ENCODE measurements at places on chromosomes 6 and 20. TPM values are rescaled to one million over a fixed set of nuclear protein-coding genes. Genes with fewer than 3 reads are reported as not detected.

DNA sequence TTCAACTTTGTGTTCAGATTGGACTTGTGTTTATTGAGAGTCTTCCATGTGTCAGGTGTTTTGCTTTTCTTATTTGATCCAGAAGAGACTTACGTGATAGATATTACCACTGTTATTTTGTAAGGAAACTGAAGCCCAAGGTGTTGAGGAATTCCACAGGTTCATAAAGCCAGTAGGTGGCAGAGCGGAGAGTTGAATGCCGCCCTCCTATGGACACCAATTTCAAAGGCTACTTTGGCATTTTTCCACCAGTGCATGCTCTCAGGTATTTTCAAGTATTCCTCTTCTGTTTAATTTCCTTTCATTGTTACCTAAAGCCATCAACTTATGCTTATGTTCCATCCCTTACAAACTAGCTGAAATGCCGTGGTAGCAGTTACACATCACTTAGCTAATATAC, 14.0 kb upstream of the COL10A1 start:
- DNase-seq, result no peak

DNA sequence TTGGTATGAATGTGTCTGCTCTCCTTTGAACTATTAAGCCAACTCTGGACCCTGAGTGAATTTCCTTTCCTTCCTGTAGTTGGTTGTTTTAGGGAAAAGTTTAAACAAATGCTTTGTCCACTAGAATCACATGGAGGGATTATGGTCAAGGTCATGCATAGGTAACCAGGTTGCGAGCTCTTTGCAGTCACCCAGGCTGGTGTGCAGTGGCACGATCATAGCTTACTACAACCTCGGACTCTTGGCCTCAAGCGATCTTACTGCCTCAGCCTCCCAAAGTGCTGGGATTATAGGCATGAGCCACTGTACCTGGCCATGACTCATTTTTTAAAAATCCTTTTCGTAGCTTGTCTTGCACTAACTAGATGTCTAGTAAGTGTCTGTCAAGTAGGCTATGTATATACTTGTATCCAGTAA, 88.0 kb upstream of the SOX4 start:
- DNase-seq, result no peak

GRCh38 chr6:29723262-29723665, at the start of gene HLA-F:
TSS of gene HLA-F (plus strand) at chr6:29723434. CDS start at chr6:29723464, 30 bp downstream.
- no peak for DNase-seq

GRCh38 chr6:85129881-85130280, 320.0 kb upstream of the NT5E start:
- DNase-seq, result no peak

- DNase-seq, result no peak
Measured at GRCh38 chr6:23371132-23371915, 754.7 kb upstream of the NRSN1 start.

DNA sequence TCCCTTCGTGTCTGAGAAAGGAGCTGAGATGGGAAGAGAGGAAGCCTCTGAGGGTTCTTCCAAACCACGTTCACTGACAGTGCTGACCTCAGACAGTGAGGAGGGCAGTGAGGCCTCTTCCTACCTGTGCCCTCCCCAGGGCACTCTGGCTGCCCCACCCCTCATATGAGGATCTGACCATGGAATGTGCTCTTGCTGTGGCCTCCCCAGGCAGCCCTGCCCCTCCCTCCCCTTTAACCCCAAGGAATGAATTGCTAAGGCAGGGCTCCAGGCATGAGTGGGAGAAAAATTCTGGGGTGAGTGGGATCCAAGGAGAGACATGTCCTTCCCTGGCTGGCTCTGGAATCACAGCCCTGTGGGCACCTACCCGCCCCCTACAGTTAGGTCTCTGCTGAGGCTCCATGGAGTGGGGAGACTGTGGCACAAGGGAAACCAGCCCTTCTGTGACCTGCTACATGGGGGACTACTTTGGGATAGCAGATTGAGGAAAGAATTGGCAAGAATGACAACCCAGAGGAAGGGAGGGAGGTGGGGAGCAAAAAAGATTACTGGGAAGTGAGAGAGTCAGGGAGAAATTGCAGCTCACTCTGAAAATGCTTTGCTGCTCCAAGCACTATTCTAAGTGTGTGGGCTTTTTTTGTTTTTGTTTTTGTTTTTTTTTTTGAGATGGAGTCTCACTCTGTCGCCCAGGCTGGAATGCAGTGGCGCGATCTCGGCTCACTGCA, 29.4 kb downstream of the TNXB start:
- DNase-seq, result no peak

DNA sequence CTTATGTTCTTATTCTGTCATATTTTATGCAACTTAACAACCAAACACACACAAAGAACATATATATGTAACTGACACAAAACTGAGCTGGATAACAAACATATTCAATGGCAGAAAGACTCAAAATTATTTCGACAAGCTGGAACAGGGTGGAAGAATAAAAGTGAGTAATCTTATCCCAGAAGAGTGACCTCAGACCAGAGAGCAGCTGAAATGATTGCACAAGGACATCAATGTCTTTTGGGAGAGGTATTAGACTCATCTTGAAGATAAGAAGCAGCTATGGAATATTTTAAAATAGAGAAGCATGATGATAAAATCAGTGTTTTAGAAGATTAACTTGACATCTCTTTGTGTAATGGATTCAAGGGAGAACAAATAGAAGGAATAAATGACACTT, 191.6 kb upstream of the PRDM1 start:
- DNase-seq, result no peak

DNA sequence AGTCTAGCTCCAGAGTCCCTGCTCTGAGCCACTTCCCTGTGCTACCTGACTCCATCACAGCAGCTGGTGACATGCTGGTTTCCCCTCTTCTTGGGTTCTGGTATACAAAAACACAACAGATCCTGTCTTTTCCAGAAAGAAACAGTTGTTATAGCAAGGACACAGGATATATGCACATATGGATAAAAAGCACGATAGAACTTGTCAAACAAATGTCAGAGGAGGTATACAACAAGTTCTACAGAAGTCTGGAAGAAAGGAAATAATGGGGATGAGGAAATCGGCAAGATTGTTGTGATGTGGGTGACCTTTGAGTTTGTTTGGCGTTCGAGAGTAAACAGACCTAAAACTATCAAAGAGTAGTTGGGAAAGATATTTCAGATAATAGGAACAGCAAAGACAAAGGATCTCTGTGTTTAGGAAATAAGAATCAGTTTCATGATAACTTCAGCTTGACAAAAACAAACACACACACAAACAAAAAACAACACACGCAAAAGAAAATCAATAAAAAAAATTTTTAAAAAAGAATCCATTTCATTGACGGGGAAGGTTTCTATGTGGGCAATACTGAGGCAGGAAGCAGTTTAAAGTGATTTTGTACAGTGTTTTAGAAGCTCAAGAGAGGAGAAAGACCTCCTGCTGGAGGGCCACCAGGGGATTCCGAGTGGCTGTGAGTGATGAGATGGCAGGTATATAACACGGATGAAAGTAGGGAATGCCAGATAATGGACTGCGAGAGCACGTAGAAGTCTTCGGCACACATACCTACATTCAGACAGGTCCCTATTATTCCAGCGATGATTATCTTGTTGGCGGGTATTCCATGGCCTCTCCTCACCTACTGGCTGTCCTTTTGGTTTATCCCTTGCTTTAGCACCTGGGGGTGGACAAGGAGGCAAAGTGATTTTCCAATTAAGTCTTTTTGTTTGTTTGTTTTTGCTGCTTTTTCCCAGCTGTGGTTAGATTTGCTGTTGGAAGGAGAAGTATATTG, 174.9 kb downstream of the HS3ST5 start:
- DNase-seq, result no peak

DNA sequence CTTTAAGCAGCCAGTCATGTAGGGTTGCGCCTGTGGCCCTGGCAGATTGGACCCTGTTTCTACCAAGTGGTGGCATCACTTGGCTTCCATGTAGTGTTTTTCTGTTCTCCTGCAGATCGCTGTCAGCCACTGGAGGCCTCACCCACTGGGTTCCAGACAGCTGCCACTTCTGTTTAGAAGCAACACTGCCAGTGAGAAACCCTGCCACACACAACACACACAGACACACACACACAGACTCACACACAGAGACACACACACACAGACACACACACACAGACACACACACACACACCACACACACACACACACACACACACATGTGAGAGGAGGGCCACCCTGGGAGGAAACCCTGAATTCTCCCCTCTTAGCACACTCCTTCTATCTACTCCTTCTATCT, 51.8 kb downstream of the UTRN start:
- DNase-seq, result no peak

DNA sequence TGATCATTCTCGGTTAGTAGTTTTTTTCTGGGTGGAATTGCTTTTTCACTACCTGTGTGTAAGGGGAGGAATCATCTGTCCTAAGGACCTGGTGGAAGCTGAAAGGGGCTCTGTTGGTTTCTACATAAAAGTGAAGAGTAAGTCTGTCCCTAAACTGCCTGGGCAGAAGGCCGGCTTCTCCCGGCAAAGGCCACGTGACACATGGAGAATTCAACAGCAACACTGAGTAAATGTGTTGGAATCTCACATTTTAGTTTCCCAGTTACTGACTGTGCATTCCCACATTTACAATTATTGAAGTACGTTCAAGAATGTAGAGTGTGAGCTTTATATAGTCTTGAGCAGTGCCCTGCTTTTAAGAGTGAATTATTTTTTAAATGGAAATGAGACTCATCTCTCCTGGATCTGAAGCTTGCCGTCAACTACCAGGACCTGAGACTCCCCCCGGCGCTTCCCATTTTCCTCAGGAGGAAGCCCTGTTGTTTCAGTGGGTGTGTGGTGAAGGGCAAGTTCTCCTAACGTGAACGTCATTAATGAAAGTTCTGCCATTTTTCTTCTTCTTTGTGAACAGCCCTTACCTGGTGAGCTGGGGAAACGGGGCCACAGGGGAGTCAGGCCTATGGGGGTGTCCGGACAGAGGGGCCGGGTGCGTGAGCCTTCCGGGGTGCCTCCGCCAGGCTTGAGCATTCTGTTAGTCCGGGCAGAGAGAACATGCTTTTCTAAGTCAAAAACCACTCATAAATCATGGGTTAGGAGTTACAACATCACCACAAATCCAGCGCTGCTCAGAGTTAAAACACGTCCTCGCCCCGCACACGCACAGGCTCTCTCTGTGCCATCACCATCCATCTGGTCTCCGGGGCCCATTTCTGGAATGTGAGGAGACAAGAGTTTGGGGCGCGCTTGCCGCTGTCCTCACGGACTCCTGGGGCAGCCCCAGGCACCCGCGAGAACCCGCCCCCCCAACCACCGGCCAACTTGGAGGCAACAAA, 56.6 kb upstream of the SMOC2 start:
- DNase-seq, result no peak

DNA sequence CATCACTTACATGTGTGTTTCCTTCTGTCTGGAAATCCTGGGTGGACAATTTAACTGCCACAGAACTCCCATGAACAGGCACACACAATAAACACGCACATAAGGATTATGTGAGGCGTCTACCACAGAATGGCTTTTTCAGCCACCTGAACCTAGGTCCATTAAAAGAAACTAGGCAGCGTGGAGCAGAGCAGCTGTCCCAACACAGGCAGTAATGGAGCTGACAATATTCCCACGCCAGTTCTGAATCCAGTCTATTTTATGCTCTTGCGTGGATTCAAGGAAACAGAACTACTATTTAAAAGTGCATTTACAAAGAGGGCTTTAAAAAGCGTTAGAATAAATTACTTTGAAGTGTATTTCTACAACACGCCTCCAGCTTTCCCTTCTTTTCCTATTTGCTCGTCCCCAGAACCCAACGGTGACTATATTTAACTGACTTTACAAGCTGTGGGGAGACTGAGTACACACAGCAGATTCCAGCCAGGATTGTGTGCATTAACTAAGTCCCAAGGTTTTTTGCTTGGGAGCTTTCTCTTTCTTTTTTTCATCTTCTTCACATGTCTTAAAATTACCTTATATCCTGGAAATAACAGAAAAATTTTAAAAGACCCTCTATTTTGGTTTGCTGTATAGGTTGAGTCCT, 95.9 kb downstream of the GMDS start:
- DNase-seq, result no peak

DNA sequence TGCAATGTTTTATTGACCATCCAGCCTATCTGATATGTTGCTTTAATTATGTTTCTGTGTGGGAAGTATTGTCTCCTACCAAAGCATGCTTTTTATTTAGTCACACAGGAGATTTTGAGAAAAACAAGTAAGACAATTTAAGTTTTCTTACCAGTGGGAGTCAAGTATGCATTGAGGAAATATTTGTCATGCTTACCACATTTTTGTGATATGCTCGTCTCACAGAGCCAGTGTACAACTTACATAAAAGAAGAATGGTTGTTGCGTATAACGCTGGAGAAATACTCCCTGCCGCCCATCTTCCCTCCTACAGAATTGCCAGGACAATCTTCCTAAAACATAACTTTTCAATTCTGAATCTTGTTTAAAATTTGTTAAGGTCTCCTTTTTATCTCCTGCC, 37.1 kb upstream of the FILIP1 start:
- no peak for DNase-seq

DNA sequence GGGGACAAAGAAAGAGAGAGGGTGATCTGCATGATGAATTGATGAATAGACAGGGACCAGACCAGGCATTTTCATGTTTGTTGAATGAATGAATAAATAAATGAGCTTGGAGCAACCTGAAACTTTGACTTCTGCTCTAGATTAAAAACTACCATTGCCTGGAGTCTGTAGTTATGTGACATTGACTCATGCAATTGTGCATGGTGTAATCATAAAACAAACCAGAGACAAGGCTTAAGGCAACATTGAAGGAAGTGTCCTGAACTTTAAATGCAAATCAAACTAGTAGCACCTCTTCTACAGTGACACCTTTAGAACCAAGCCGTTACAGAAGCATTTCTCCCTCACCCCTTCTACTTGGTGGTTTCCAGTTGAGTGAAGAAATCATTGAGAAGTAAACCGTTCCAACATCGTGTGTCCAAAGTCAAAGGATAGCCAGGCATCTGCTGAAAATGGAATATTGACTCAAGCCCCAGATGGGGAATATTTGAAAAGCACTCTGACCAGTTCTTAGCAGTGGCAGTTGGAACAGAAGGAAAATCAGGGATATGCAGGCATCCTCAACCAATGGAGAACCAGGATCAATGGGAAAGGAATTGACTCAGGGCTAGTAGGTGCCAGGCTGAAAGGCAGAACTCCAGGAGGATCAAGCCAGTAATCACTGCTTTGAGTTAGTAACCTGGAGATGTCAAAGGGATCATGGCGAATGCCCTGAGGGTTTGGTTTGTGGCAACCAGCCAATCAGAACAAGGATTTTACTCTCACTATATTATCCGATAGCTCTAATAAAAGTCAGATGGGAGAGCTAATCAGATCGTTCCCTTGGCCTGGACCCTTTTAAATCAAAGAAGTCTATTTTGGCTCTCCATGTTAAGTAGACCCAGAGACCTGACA, 171.2 kb upstream of the TSHZ2 start:
- no peak for DNase-seq

DNA sequence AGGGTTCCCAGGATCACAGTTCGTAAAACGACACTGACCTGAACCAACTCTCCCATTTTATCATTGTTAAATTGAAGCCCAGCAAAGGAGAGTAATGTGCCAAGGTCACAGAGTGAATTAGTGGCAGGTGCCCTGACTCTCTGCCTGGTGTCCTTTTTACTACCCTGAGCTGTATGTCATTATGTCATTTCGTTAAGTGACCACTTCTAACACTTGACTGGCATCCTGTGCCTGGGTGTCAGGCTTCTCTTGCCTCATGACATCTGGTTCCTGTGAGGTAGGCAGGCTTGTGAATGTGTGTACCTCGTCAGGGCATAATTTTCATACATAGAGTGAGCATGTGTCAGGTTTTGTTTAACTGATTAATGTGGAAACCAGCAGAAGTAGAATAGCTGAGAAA, 48.6 kb downstream of the RALY start:
- no peak for DNase-seq

VEGFA gene
- 98.7 TPM for total RNA-seq

GSTA3 gene
- total RNA-seq, result not detected

ZFP57 gene
- total RNA-seq, result not detected

PRDM1 gene
- total RNA-seq, result 2.6 TPM

DEFB121 gene
- not detected for total RNA-seq

GPX5 gene
- total RNA-seq, result not detected

Data from Panc1 (cell line).